Left ventricle myocardium inferior (tissue), 1 donor: ENCODE measurements at places on chromosomes 7 and 10.

DNA sequence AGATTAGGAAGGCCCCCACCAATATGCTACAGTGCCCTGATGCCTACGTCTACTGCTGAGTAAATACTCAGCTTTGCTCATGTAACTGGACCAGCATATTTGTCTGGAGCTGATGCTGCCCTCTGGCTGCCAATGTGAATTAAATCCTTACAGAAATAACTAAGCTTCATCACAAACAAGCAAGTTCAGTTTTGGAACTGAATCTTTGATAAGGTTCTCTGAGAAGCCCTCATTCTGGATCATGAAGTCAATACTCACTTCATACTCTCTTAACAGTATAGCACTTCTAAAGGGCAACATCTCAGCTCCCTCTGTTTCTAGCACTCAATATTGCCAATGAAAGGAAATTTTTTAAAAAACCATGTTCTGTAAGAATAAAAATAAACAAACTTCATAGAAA, 246.7 kb downstream of the ETV1 start:
- DNase-seq = no peak

DNA sequence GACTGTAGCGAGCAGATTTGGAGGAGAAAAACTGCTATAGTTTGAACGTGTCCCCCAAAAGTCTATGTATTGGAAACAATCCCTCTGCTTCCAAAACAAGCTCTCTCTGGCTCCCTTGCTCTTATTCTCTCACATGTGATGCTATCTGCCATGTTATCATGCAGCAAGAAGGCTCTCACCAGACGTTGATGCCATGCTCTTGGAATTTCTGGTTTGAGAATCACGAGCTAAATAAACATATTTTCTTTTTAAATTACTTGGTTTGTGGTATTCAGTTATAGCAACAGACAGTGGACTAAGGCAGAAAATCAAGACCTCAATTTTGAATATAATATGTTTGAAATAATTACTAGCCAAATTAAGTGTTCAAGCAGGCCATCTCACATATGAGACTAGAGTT, 17.5 kb upstream of the GNAT3 start:
- no peak for DNase-seq

DNA sequence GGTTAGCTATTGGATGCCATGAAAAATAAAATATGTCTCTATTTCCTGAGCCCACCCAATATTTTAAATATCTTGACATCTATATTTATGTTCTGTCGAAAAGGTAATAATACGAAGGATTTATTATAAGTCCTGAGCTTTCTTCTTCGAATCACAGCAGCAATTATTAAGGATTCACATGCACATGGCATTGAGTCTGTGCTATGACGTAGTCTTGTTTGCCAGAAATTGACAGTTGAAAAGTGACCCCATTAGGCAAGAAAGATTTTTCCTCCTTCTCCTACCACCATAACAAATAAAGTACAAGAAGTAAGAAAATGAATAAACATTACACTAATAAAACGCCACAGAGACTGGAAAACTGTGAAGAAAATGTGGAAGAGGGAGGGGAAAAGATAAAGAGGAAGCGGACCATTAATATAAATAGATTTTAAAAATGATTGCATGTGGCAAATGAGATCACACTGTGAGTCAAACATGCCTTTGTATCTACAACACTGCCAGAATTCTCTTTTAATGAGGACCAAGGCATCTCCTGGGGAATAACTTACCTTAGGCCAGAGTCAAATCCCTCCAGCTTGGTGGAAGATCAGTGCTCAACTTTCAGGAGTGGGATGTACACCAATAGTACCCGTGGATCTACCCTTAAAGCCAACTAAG, 21.6 kb downstream of the FZD1 start:
- DNase-seq = no peak

DNA sequence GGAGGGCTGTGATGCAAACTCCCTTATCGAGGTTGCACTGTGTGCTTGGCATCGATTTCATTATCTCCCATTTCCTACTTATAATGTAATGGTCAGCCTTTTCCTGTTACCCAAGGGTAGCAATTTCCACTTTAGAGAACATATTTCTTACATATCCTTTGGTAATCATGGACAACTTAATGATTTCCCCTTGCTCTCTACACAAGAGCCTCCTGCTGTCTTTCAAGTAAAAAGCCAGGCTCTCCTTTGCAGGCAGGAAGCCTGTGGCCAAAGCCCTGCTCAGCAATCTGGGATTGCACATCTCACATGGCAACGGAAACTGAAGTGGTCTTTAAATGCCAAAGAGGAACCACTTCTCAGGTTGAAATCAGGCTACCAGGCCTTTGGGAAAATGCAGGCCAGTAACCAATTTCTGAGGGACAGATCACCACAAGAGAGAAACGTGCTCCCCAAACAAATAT, 86.7 kb upstream of the IKZF1 start:
- DNase-seq = no peak

DNA sequence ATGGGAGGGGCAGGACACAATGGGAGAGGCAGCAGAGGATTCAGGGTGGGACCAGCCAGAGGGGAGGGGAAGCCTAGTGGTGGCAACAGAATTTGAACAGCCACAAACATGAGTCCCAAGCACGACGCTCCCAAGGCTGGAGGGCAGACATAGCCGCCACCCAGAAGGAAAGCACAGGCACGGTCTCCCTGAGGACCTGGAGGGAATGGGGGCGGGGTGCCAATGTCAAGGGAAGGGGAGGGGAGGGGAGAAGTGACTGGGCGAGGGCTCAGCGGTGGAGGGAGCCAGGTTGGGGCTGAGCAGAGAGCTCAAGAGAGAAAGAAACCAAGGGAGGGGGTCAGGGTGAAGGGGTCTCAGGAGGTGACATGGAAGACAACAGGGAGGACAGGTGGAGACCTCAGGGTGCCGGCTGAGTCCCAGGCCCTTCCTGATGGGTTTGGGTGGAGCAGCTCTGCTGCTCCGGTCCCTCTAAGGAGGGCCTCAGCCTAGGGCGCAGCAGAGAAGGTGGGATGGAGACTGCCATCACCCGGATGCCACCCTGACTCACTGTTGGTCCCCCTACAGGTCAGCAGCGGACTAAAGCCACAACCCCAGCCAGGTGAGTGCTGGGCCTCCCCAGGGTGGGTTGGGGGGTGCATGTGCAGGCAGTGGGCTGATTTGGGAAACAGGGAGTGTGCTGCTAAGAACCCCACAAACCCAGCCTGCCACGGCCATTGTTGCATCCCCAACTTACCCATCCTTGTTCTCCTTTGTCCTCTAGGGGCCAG, 24.2 kb downstream of the PILRA start:
- DNase-seq = no peak

GRCh38 chr7:23105644-23106056, at the start of gene KLHL7:
KLHL7 (plus strand) TSS chr7:23105785; CDS start chr7:23106027, 242 bp downstream.
- DNase-seq = peak; percentile 98

- no peak for DNase-seq
These were observed 17.0 kb downstream of the CHST12 start for GRCh38 chr7:2420216-2420933.

- DNase-seq = peak; percentile 5
These were observed 25.5 kb upstream of the PCBD1 start for GRCh38 chr10:70913893-70914240.
